ENCODE measurements at places on chromosomes 3 and 15. TPM values are rescaled to one million over a fixed set of nuclear protein-coding genes. Genes with fewer than 3 reads are reported as not detected.

TMEM62 gene
- 18.6 TPM for total RNA-seq

FHIT gene
- total RNA-seq, result not detected

BFSP2 gene
- not detected for total RNA-seq

H1-8 gene
- not detected for total RNA-seq

RBP2 gene
- not detected for total RNA-seq

PP2D1 gene
- not detected for total RNA-seq

- DNase-seq, result no peak
Observed at GRCh38 chr15:80957976-80958375, 31.6 kb downstream of the MESD start.

GRCh38 chr15:84947947-84948830 is 33.5 kb upstream of the PDE8A start:
- peak; percentile 61 for DNase-seq

- no peak for DNase-seq
Observed at GRCh38 chr3:123859177-123859576, 25.0 kb downstream of the MYLK start.

GRCh38 chr15:51801391-51801835 is 28.0 kb upstream of the TMOD3 start:
- DNase-seq, result peak; percentile 64

DNA sequence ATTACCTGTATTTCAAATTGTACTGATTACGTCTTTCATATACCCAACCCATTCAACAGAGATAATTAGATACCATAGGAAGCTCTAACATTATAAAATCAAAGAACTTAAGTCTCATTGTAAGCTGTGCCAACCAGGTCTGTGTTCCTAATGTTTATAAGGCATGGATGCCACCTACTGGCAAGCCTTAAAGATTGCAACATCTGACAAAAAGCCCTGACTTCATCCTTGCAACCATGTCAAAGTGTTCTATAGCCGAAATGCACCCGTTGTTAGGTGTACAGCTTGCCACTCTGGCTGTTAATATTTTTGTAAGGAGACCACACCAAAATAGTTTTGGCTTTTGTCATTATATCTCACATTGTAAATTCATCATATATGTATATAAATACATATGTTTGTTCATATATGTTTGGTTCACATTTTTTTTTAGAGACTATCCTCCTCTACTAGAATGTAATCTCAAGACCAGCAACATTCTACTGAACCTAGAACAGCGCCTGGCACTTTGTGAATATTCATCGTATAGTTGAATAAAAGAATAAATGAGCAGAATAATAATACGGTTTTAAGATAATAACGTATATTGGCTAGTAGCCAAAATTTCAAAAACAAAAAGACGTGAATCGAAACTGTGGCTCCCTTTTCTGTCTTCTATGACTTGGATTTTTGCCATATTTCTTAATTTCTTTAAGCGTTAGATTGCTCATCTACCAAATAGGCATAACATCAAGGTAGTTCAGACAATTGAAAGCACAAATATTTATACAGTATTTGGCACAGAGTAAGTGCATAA is 258.1 kb downstream of the TBL1XR1 start:
- peak; percentile 74 for DNase-seq

DNA sequence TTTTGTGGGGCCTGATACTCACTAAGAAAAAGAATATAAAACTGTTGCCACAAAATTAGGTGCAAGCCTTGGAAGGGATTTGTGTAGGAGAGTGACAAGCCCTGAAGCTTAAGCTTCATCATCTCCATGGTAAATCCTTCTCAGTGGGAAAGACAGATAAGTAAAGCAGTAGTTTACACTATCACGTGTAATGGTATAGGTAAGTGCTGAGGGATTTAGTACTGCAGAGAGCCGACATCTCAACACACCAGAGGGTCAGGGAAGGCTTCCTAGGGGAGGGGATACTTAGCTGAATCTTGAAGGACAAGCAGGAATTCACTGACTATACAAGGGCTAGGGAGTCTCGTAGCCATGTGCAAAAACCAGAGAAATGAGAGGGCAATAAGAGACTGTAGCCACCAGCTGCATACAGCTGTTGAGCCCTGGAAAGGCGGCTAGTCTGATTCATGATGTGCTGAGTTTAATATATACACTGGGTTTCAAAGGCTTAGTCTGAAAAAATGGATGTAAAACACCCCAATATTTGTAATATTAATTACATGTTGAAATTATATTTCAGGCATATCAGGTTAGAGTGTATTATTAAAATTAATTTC is 11.1 kb downstream of the SLC24A1 start:
- DNase-seq, result no peak

DNA sequence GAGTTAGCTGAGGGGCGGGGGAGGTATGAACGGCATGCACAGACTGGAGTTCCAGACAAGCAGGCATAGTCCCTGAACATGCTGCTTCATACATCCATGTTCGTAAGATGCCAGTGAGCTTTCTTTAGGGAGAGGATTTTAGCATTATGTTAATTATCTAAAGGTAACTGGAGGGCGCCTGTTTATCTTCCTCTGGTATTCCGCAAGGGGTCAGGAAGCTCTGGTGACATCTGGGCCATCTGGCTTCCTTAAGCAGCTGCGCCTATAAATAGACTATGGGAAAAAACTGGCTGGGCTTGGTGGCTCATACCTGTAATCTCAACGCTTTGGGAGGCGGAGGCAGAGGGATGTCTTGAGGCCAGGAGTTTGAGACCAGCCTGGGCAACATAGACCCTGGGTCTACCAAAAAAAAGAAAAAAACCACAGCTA is 1.5 kb upstream of the FBXO22 start:
- DNase-seq, result no peak

- peak; percentile 65 for DNase-seq
Observed at GRCh38 chr3:81743096-81744025, 18.1 kb downstream of the GBE1 start.

- peak; percentile 69 for DNase-seq
Observed at GRCh38 chr15:42650208-42651066, 75.0 kb downstream of the STARD9 start.

DNA sequence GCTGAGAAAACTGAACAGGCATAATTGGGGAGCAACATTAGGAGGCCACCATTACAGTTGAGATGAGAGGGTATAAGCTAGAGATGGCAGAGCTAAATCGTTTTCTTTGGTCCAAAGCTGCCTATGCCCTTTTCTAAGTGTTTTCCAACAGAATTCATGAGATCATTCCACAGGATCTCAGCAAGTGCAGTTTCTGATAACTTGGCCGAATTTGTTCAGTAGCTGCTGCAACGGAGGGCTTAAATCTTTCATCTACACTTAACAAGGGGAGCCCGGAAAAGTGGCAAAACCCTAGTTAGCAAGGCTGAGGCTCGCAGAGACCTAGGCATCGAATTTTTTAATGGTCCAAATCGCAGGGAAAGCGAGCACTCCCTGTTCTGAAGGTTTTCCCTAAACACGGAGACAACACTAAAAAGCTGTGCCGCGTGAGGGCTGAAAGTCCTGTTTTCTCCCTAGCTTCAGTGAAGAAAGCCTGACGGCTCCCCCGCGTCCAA is 531 bp upstream of the BLOC1S6 start:
- no peak for DNase-seq

DNA sequence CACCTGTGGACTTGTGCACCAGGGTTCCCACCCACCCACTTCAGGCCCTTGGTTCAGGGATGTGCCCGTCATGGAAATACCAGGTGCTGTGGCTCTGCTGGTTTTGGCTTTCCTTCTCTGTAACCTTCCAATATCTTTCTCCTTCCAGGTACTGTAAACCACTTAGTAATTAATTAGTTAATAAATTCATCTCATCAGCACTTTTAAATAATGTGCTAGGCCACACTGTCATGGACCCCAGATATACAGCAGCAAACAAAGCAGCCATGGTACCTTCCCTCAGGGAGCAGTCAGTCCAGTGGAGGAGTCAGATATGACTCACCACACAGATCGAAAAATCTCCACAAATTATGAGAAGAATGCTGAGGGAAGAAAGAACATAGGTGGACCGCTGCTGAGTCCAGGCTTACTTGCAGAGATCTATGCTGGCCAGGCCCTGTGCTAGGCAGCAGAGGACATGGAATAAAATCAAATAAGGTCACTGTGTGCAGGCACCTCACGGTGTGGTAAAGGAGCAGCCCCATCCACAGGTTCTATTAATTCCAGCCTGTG is 6.8 kb upstream of the GATA2 start:
- DNase-seq, result no peak

Data from Daoy (cell line).